ENCODE measurements at places on chromosomes 4 and X.

- no peak for DNase-seq
These were observed 426.7 kb upstream of the ARX start for GRCh38 chrX:25442499-25442898.

GRCh38 chrX:77446908-77447652 is at the start of gene FGF16:
FGF16 (plus strand) TSS chrX:77447389; CDS start chrX:77447675, 286 bp downstream.
- no peak for DNase-seq

DNA sequence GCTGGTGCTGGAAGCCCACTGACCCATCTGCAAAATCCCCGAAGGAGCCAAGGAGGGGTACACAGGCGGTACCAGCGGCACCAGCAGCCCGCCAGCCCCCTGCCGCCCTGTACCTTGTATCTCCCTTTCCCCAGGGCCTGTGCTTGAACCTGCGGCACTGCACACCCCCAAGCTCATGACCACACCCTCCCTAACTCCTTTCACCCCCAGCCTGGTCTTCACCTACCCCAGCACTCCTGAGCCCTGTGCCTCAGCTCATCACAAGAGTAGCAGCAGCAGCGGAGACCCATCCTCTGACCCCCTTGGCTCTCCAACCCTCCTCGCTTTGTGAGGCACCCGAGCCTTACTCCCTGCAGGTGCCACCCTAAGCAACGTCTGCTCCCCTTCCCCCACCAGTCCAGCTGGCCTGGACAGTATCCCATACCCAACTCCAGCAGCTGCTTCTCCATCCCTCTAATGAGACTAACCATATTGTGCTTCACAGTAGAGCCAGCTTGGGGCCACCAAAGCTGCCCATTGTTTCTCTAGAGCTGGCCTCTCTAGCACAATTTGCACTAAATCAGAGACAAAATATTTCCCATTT is 94.9 kb downstream of the LARP1B start:
- DNase-seq: no peak

- no peak for DNase-seq
These were observed 93.2 kb upstream of the JADE1 start for GRCh38 chr4:128716338-128716737.
